ENCODE measurements at places on chromosomes 1 and 21.

- DNase-seq = no peak
Observed at GRCh38 chr1:53375440-53375839, 47.6 kb upstream of the LRP8 start.

DNA sequence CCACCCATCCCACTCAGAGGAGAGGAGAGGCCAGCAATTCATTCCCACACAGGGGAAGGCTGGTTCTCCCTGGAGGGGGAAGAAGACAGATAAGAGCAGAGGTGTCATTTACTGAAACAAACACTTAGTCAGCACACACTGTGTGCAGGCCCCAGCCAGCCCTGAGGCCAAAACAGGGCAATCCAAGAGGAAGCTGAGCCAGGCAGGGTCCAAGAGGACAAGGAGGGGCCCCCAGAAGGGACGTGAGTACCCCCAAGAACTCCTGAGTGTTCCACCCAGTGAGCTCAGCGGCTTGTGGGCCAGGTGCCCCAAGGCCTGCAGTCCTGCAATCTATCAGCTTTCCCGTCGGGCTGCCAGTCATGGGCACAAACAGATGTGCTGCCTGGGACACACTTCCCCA is 15.8 kb downstream of the ADGRB2 start:
- no peak for DNase-seq

DNA sequence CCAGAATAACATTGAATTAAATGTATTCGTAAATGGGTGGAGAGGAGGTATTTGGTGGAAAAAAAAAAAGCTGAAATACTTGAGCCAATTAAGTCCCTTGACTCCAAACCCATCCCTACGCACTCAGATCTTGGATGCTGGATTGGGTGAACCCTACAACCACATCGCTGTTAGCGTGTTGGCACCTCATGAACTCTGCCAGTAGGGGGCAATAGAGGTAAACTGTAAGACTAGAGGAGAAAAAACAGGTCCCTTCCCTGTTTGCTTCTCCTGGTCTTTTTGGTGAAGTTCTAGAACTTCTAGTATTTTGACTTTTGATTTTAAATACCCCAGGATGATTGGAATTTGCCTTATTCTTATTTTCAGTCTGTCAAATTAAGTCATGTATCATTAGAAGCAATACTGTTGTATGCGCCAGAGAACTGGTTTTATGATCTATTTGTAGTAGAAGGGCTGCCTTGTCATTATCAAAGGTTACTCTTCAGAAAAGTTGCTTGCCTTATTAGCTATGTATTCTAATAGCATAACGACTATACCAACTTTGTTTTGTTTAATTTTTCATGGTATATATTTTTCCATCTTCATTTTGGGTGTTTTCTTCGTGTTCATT is 1.9 kb upstream of the OR13G1 start:
- no peak for DNase-seq

- no peak for DNase-seq
Observed at GRCh38 chr21:43970551-43970950, 41.6 kb upstream of the TRAPPC10 start.

- DNase-seq = no peak
Observed at GRCh38 chr1:21332554-21333311, 42.5 kb upstream of the ECE1 start.

GRCh38 chr1:61501971-61502916 is 222.7 kb downstream of the TM2D1 start:
- no peak for DNase-seq

- no peak for DNase-seq
Observed at GRCh38 chr21:33767236-33767635, 124.9 kb downstream of the ITSN1 start.

- DNase-seq = peak; percentile 89
Observed at GRCh38 chr1:198929961-198930599, 291.2 kb downstream of the PTPRC start.

Measured in NCI-H2227 treated with DMSO at 0.1 percent for 48 hours (cell line).